ENCODE measurements at places on chromosomes 12 and 14.

GRCh38 chr12:11821386-11822080, 172.1 kb downstream of the ETV6 start:
- no peak for DNase-seq

DNA sequence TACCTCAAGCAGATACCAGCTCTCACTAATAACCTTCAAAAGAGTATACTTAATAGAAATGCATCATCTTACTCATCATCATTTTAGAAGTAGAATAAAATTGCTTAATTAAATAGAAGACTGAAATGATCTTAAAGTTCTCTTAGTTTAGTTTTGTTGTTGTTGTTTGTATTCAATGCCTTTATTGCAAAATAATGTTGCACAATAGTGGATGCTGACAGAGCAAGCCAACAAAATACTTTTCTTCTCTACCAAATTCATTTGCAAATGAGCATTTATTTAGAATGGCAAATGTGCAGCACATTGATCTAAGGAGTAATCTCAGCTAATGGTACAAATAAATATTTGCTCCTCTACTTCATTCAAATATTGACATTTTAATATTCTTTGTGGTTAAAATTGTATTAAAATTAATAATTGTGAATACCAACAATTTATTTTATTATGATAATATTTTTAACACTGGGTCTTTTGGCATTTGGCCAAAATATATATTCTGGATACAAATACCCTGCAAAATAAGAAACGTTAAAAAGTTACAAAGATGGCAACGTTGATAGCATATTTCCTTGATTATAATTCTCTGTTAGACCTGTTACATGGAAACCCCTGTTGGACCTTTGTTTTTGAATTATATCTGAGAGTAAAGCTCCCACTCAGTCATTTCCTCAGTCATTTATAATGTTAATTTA, 496.1 kb downstream of the RERGL start:
- no peak for DNase-seq

DNA sequence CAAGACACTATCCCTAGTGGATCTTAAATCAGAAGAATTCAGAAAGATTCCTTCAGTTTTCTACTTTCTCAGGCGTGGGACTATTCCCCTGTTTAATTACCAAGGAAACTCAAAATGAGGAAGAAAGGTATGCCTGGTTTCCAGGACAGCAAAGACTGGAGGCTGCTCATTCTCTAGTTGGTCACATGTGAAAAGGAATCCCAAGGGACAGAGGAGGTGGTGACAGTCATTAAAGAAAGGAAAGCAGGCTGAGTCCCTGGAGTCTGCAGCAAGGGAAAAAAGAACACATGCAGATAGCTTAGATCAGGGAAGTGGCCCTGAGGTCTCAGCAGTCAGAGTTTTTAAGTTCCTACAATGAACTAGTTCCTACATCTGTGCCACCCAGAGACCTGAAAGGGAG, 165.4 kb upstream of the CCDC198 start:
- DNase-seq, result no peak

GRCh38 chr12:19833775-19834501, 394.6 kb downstream of the AEBP2 start:
- DNase-seq, result no peak

DNA sequence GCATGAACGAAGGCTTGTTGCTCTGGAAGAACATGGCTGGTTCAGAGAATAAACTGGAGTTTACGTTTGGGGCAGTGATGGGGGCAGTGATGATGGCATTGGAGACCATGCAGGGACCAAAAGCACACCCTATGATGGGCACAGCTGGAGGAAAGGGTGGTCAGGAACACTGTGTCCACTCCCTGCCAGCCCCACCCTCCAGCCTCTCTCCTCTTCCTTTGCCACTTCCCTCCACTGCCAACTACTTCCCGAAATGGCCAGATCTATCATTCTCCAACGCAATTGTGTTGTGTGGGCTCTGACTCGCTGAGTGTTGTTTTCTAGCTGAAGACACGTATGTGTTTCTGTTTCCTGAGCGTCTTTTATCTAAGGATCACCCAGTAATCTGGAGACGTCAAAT, 39.3 kb upstream of the GSG1 start:
- no peak for DNase-seq

GRCh38 chr14:31405106-31405505, 15.2 kb downstream of the HEATR5A start:
- DNase-seq, result no peak

GRCh38 chr14:20802341-20803084, at the start of gene RNASE1:
Gene RNASE1 (minus strand): TSS chr14:20802844. CDS start chr14:20802068, 776 bp downstream.
- DNase-seq, result no peak

DNA sequence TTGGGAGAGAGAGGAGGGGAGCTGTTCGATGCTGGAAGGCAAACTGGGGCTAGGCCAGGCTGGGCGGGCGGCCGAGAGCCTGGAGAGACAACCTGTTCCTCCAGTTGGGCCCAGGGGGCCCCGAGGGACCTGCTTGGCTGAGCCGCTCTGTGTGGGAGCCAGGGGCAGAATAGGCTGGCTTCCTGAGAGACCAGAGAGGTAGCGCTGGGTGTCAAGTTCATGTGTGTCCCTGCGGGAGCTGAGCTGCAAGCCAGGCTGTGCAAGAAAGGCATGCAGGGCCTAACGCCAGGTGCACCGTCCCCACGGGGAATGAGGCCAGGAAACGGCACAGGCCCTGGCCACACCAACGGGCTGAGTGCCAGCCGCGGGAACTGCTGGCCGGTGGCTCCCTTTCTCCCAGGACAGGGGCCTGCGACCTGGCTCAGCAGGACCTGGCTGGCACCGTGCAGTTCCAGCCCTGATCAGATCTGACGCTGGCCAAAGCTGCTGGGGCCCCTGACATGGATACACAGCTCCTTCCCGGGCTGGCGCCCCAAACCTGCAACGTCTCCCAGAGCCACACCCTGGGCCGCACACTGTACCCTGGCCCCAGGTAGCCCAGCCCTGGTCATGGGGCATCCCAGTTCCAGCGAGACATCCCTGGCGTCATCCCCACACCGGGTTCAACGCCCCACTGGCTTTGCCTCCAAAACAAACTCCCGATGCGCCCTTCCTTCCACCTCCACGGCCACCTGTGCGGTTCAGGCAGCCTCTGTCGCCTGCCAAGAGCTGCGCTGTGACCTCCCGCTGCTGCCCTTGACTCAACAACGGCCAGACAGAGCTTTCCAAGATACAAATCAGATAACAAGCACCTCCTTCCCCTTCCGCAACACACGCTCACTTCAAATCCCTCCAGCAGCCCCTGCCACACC, 65.0 kb downstream of the RFLNA start:
- DNase-seq, result no peak

GRCh38 chr12:92717202-92717601, 14.4 kb downstream of the PLEKHG7 start:
- DNase-seq, result no peak

DNA sequence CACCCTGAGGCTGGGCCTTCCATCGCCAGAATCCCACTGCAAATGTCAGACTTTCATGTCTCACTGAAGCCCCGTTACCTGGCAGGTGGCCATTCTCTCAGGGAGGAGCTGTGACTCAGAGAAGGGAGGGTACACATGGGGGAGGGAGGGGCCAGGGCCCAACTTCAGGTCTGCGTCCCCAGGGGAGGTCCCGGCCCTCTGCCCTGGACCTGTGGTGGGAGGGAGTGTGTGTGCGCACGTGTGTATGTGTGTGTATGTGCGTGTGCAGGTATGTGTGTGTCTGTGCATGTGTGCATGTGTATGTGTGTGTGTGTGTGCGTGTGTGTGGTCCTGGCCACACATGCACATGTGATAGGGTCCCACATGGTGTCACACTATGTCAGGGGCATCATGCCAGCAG, 50.9 kb downstream of the MVK start:
- DNase-seq, result no peak

DNA sequence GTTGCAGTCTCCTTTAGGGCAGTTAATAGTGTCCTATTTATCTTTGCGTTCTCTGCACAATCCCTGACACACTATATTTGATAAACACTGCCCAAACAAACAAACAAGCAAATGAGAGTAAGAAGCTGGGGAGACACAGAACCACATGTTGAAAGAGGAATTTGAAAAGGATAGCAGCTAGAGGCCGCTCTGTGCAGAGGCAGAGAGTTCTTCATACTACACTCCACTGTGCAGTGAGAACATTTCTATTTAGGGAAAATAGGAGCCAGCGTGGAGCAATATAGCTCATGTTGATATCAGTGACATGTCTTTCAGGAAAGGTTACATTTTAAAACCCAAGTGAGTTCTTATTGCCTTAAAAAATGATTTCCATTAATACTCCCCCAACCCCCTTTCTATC, 140.3 kb upstream of the SEL1L start:
- DNase-seq, result no peak

Measured in stimulated activated CD8-positive, alpha-beta memory T cell treated with anti-CD3 and anti-CD28 coated beads, Interleukin-15, amount 100 ng/mL, for 24 hours (primary cell).